GM12865 (cell line): ENCODE measurements at places on chromosomes 6 and 20.

GRCh38 chr6:163825033-163825432 lies 410.5 kb downstream of the QKI start:
- no peak for DNase-seq

- DNase-seq = peak; percentile 75
These were observed 52.6 kb upstream of the SLC22A1 start for GRCh38 chr6:160069050-160069454.

GRCh38 chr6:135390458-135390857 lies 107.1 kb downstream of the AHI1 start:
- no peak for DNase-seq

DNA sequence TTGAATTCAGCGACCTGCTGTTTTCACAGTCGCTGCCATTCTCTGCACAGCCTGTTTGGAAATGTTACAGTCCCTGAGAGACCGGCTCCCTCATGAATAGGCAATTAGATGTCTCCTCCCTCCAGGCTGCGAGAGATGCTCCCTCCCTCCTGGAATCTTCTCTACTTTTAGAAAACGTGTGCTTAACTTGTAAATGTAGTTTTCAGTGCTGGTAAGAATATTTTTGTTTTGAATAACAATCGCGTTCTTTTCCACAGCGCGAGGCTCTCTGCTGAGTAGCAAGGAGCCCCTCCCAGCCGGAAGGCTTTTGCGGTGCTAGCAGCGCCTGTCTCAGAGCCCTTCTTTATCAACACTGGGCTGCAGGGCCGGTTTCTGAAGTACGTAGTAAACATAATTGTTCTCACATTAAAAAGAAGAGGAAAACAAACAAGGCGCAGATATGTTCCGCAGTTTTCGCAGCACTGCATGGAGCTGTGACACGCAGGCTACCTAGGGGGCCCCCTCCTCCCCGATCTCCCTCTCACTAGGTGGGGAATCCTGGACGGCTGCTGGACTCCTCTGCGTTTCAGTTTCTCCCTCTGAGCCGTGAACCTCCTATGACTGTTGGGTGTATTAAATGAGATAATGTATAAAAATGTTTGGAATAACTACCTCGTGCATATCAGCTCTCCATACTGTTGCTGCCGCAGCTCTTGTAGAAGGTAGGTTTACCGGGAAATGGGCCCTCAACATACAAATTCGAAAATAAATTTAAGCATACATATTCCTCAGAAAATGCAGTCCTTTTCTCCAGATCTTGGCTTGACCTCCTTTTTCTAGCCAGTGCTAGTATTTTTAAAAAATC lies 79.0 kb upstream of the SPACA1 start:
- DNase-seq = peak; percentile 45

DNA sequence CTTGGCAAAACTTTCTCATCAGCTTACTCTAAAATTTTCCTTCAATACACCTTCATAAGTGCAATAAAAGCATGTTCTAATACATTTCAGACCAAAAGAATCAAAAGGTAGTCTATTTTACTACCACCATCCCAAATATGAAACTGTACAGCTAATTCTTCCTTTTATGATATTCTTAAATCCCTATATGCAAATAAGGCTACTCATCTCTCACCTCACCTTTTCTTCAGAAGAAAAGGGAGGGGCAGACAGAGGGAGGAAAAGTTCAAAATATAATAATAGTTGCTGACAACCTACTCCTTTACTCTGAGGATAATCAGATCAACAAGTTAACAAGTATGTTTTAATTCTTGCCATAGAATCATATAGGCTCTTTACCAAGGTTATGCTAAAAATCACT lies 7.4 kb downstream of the C6orf120 start:
- no peak for DNase-seq

DNA sequence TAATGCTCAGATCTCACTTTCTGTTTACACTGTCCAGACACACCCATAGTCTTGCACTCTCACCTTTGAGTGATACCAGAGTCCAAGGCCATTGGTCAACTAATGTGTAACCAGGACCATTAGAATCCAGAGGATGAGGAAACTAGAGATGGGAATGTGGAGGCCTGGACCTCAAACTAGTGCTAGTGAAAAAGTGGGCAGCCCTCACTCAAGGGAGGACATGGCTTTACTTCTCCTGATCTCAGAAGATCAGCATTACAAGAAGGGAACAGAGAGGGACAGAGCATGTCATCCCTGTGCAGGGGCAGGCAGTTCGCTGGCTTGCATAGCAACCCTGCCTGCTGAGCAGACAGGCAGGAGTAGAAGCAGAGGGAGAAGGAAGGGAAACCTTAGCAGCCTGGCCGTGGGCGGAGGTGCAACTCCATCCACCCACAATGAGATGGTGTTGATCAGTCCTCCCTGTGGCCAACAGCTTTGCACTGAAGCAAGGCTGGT lies 22.6 kb upstream of the XRN2 start:
- no peak for DNase-seq

DNA sequence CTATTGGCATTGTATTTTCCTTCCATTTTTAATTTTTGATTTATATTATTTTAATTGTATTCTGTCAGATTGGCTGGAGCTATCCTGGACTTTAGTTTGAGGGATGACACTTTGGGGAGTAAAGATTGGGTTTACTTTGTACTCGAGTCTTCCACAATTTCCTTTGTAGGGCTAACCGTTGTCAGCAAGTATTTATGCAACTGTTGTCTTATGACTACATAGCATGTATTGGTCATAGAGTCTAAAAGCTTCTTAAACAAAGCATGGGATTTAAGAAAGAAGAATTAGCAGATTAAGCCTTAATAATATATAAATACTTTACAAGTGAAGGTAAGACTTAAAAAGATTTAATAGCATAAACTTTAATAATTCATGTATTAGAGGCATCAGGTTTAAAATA lies 19.6 kb downstream of the FARS2 start:
- DNase-seq = no peak
